T-helper 17 cell (primary cell): ENCODE measurements at places on chromosomes 12 and 14. TPM values are rescaled to one million over a fixed set of nuclear protein-coding genes. Genes with fewer than 3 reads are reported as not detected.

The CD163L1 gene
- total RNA-seq = 0.08 TPM

The MIP gene
- not detected for total RNA-seq

The GPR84 gene
- 0.99 TPM for total RNA-seq

The ASCL1 gene
- not detected for total RNA-seq

The ZNF219 gene
- 13.8 TPM for total RNA-seq

DNA sequence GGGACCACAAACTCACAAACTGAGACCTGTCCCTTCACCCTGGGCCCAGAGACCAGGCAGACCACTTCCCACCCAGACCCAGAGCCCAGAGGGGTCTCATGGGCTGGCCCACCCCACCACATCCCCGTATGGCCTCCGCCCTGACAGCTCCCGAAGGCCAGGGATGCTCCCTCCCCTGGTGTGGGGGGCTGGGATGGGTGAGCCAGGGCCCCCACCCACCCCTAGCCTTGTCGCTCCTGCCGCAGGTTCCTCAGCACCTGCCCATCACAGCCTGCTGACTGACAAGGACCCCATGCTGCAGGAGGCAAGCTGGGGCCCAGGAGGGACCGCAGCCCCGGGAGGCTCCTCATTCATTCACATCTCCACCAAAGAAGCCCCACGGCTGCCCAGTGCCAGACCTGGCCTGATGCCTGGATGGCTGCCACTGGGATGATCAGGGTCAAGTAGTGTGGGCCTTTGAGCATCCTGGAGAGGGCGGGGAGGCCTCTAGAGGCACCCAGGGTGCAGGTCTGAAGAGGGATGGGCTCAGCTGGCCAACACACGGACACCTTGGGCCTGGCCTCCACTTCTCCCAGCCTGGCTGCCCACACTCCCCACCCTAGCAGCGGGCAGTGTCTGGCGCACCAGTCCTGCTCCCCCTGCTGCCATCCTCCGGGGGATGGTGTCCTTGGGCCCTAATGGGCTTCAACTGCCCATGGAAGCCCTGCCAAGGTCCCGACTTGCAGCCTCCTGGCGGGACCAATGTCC, 24.7 kb upstream of the GPR132 start:
- no peak for DNase-seq

DNA sequence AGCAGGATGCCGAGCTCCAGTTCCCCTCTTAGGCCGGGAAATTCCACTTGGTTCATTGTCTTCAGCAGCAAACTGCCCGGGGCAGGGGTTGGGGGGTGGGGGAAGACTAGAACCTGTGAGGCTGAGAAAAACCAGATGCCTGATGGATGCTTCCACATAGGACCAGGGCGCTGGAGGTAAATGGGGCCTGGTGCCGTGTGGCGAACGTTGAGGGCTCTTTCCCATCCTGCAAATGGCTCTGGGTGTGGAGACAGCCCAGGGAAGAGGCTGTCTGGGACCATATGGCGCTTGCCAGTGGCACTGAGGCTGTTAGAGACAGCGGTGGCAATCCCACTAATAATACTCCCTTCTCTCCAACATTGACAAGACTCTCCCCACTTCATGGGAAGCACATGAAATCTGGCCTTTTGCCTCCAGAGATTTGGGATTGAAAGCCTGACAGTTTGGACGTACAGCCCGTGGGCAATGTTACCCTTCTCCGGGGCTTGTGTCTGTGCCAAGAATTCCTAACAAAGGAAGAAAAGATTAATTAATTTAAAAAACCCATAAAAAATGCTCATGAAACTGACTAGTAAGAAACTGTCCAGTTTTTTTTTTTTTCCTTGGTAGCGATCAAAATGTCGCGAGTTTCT, 44.5 kb downstream of the MAP1LC3B2 start:
- no peak for DNase-seq
